Tibial nerve (tissue), 4 donors: ENCODE measurements at places on chromosomes 4 and X. TPM values are rescaled to one million over a fixed set of nuclear protein-coding genes. Genes with fewer than 3 reads are reported as not detected.

- no peaks in the 10 kb centered on the region for H3K27me3 ChIP-seq
- H3K36me3 ChIP-seq: no peaks in the 10 kb centered on the region
- no peak overlapping the region for H3K4me3 ChIP-seq
- H3K4me1 ChIP-seq: peaks cover under 1% of the 10 kb centered on the region
- no peak for DNase-seq
Observed at GRCh38 chr4:47842985-47843384, 5.1 kb upstream of the CORIN start.

DNA sequence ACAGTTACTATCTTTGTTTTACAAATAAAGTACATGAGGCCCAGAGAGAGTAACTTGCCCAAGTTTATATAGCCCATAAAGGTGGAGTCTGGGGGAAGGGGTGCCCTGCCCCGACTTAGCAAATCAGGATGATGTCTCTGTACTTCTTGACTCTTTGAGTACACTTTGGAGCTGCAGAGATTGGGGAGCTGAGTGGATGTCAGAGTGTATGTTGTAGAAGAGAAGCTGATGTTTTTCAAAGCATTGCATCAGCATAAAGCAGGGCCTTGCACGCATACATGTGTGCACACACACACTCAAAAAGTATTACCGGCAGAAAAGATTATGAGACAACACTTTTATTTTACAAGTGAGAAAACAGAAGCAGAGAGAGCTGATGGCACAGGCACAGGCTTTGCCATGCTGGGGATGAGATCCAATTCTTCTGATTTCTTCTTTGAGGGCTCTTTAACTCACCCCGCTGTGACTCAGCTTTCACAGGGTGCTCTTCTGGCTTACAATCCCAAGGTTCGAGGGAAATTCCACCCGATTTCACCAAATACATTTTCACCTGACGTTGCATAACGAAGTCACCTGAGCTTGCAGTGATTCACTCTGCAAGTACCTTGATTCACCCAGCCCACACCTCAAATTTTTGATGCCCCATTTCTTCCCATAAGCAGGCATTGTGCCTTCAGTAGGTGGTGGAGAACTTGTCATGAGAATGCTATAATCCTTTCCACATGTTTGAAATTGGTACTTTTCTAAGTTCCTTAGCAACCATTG, 292.8 kb upstream of the BOD1L1 start:
- no peak overlapping the region for H3K4me3 ChIP-seq
- no peaks in the 10 kb centered on the region for H3K36me3 ChIP-seq
- no peak overlapping the region for H3K27ac ChIP-seq
- DNase-seq: no peak

- peak; percentile 38 for DNase-seq
- peak within 1 kb of the TSS; percentile 68 for H3K4me3 ChIP-seq
- H3K36me3 ChIP-seq: no peaks in the 10 kb centered on the region
Observed at GRCh38 chr4:140756319-140757231, at the start of gene TBC1D9. Gene TBC1D9, minus strand, starts transcription at chr4:140756385. Its CDS starts 340 bp downstream, at chr4:140756045.

VSIG4 gene
- total RNA-seq: 97.5 TPM

GRCh38 chrX:66255359-66255967, 91.4 kb downstream of the HEPH start:
- no peak overlapping the region for H3K27ac ChIP-seq
- no peaks in the 10 kb centered on the region for H3K27me3 ChIP-seq
- H3K4me3 ChIP-seq: no peak overlapping the region
- no peaks in the 10 kb centered on the region for H3K4me1 ChIP-seq
- no peak for DNase-seq
- peaks cover 8% of the 10 kb centered on the region for H3K36me3 ChIP-seq

DNA sequence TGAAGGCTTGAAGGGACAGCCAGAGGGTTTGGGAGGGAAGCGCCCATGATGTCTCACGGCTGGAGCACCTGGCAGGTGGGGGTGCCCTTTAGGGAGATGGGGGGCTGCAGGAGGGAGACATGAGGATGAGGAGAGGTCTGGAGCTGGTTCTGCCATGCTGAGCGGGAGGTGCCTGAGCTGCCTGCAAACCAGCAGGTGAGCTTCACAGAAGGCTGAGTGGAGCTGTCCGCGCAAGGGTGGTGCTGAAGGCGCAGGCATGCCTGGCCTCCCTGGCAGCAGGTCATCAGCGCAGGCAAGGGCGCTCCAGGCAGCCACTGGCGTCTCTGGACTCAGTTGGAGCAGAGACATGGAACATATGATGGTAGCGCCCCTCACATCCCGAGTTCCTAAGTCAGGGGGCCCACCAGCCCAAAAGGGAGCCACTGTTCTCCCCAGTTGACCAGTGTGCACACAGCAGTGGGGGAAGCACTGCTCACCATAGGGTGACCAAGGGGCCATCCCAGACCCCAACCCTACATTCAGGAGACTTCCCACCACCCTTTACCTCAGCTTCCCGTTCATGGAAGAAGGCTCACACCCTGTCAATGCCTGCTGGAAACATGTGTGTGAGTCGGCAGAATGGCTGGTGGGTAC, 25.8 kb downstream of the ADRA2C start:
- H3K4me1 ChIP-seq: no peaks in the 10 kb centered on the region
- H3K27ac ChIP-seq: no peak overlapping the region
- H3K27me3 ChIP-seq: no peaks in the 10 kb centered on the region
- DNase-seq: no peak
